Stimulated activated CD8-positive, alpha-beta memory T cell treated with anti-CD3 and anti-CD28 coated beads, Interleukin-15, amount 100 ng/mL, for 4 hours (primary cell): ENCODE measurements at places on chromosomes 12 and 14.

DNA sequence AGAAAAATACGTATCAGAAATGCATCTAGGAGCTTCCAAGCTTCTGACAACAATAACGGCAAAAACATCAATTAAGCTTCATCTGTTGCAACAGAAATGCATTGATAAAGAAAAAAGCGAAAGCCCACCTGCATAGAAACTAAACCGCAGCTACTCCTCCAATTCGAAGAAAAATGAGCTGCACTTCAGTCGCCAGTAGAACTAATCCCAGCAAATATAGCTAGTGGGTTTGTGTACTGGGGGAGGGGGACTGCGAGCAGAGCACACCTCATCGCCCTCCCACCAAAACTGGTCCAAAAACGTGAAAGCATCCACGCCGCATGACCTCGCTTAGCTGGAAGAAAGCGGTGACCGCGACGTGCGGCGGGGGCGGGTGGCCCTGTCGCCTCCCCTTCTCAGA is 1.2 kb downstream of the SLC35F4 start:
- no peak for DNase-seq

- no peak for DNase-seq
Measured at GRCh38 chr14:100981809-100982208, 78.3 kb upstream of the RTL1 start.

GRCh38 chr12:86613311-86613710 is 357.1 kb upstream of the MGAT4C start:
- DNase-seq: no peak

- DNase-seq: no peak
Measured at GRCh38 chr12:91617818-91618217, 435.2 kb upstream of the DCN start.

GRCh38 chr14:70890826-70891659 is 16.2 kb upstream of the PCNX1 start:
- DNase-seq: no peak

- DNase-seq: no peak
Measured at GRCh38 chr14:85214471-85214870, 315.5 kb upstream of the FLRT2 start.

DNA sequence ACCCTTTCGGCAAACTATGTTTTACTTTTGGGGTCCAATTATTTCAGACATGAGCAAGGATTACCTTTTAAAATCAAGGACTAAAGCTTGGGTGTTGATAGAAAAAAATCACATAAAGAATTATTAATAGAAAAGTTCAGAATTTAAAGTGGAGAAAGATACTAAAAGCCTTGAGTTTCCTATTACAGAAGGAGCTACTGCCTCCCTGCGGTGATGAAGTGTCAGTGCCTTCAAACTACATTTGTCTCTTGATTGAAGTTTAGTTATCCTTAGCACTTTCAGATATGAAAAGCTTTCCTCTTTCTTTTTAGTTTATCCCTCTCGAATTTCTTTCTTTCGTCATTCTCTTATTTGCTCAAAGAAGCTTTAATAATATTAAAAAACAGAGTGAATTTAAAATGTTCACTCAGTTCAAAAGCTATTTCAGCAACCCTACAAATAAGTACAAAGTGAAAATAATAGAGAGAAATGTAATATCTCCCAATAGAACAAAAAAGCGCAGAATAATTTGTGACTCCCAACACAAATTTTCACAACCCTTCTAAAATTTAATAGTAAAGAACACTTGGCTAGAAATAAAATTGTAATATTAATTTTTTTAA is 87.6 kb downstream of the SEC23A start:
- DNase-seq: no peak

DNA sequence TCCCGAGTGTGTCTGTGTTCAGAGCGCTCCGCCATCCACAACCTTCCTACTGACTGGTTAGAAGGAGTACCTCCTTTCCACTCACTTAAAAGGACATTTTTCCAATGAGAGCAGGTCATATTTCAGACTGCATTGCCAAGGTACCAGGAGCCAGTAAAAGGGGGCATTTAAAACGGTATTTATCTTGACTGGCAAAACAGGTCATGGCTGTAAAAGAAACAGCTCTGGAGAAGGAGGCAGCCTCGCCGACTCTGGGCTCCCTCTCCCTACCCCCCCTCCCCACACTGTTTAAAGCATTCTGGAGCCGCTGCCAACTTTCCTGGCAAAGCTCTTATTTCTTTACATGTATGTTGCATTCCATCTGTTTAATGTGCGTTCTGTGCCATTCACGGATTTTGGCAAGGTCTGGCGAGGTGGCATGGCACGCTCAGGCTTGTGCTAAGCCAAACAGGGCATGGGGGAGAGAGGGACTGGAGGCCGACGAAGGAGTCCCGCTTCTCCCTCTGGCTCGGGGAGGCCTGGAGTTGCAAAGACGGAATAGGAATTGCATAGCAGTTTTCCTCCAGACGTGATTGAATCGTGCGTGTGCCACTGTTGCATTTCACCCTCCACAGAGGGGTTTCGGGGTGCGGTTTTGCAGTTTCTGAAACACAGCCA is 41.2 kb upstream of the MED13L start:
- no peak for DNase-seq

GRCh38 chr12:51098611-51099010 is 15.2 kb upstream of the CSRNP2 start:
- DNase-seq: no peak

DNA sequence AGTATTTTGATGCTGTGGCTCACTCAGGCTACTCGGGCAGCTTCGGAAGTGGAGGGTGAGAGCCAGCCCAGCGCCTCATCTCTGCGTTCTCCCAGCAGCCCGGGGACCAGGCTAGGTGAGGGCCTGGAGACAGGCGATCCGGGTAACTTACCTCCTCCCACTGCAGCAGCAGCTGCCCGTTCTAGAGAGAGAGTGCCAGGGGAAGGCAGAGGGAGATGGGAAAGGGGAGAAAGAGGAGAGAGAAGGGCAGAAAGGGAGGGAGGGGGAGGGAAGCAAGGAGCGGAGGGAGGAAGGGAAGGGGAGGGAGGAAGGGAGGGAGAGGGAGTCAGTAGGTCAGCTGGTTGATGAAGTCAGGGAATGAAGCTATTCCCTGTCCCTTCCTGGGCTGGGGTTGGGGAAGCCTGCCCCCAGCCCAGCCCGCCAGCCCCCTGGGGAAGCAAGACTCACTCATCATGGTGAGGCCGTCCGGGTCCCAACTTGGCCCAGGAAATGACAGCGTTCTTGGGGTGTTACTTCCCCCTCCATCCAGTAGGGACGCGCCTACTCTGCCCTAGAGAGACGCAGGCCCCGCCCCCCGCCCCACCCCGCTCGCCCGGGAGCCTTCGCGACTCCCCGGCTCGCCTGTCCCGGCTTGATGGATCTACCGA is at the start of gene IFI27L2:
Gene IFI27L2 (minus strand): TSS at position 494 of the 647 bp plus-strand sequence. CDS start 40 bp downstream, at position 454.
- DNase-seq: peak; percentile 33

DNA sequence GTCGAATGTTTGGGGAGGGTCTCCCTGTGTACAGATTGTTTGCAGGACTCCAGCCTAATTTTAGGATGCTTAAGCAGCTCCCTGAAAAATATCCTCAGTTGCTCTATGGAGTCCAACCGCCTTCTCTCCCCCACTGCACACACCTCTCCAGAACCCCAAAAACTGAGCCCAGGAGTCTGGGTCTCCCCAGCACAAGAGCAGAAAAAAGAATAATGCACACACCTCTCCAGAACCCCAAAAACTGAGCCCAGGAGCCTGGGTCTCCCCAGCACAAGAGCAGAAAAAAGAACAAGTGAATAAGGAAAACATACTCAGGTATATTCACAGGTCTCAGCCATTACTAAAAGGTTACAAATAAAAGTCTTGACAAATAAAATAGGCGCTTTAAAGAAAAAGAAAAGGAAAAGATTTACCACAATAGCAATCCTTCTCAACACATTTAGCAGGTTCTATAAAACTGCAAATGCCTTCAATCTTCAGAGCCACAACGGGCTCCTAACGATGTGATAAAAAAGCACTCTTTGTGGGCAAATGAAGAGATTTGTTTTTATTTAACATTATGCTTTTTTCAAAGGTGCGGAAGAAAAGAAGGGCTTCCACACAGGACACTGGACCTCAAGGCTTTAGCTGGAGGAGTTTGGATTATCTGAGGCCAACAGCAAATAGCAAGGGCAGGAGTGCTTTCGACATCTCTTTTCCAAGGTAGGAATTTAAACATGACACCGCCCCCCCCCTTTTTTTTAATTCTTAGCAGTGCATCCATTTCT is 8.2 kb downstream of the BCL11B start:
- DNase-seq: no peak

DNA sequence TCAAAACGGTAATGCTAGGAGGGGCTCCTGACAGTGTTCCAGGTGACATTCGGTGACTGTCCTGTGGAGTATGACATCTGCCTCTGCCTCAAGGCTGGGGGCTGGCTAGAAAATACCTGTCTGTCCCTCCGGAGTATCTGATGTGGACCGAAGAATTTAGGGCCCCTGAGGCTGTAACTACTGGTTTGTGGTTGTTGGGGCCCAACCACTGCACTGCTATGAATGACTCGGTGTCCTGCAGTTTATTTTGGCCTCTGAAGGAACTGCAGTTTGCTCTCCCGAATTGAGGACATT is 198.9 kb upstream of the CAND1 start:
- DNase-seq: no peak

GRCh38 chr14:23469906-23470403 is 452 bp downstream of the NGDN start:
- DNase-seq: peak; percentile 19

DNA sequence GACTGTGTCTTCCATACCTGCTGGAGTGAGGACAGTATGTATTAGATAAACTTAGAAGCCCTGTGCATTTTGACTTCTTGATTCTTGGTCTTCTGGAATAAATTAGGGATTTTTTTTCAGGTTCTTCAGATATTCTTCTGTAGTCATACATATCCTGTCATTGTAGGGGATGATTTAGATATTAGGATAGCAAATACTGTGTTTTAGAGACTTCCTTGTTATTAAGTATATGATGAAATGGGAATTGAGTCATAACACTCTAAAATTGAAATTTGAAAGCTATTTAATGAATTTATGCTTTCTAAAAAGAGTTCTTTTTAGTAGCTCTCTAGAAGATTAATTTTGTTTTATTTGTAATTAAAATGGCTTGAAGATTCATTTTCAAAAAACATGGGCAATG is 371.5 kb upstream of the RGS6 start:
- no peak for DNase-seq

GRCh38 chr14:61089126-61089750 is 108.2 kb downstream of the SLC38A6 start:
- DNase-seq: no peak

DNA sequence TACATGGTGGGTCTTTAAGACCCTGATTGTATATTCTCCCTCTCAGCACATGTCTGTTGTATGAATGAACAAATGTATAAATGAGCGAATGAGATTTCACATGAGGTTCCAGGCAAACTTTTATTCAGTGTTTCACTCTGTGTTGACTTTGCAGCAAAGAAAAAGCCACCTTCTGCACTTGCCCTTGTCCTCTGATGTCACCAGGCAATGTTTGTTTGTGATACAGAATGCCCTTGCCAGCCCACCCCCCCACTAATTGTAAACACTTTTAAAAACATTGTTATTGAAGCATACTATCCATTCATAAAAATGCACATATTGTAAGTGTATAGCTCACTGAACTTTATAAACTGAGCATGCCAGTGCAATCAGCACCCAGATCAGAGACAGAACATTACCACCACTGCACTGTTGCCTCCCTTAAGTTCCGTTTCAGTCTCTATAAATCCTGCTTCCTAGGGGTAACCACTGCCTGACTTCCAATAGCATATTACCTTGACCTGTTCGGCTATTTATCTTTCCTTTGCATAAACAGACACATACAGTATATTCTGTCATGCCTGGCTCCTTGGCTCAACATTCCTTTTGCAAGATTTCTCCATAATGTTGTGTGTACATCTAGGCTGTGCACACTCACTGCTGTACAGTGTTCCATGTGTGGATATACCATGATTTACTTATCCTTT is 11.3 kb upstream of the LTA4H start:
- DNase-seq: no peak

DNA sequence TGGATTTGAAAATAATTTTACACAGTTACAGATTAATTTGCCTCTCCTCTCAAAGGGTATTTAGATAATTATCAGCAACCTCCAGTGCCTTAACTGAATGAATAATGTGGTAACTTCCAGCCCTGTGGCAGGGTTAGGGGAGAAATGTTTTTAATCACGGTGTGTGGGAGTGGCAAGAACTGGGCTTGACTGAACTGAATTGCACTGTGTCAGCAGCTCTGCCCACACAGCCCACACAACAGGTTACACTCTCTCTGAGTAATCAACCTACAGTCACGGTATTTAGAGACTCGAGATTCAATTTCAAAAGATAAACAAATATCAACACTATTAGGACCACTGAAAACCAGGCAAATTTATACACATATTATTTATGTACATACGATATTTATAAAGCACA is 198.5 kb downstream of the KCNC2 start:
- DNase-seq: no peak

DNA sequence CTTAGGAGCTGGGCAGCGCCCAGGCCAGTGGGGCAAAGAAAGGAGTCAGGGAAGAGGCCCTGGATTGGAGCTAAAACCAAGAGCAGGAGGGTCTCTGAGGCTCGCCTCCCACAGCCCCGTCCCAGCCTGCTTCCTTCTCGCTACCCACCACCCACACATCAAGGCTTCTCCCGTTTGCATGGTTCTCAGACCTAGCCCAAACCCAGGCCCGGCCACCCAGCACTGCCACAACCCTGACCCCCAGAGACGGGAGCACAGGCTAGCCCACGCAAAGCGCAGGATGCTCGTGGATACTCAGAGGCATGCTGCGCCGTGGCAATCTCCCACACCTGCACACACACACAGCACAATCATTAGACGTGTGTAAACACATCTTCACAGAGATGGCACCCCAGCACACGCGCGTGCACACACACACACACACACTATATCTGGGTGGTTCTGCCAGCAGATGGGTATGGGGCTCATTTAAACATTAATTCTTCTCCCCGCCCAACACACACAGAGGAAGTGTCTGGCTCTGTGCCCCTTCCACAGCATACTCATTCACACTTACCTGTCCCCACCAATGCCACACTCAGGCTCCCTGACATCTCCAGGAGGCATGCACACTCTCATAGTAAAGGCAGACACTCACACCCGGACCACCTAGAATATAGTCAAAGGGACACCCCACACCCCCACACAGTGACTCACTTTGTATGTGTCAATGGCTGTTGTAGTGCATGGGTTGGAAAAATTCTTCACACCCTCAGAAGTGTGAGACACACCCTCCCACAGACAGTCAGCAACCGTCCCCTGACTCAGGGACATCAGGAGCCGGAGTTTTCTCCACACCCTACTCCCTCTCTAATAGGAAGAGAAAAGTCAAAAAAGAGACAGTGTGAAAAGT is 1.1 kb downstream of the CARMIL3 start:
- DNase-seq: peak; percentile 62

GRCh38 chr12:50620978-50621360 is 116.2 kb downstream of the DIP2B start:
- DNase-seq: no peak

- no peak for DNase-seq
Measured at GRCh38 chr12:99195474-99195873, 452.1 kb upstream of the GARIN6 start.

GRCh38 chr12:117820216-117820907 is 148.4 kb downstream of the KSR2 start:
- no peak for DNase-seq

- no peak for DNase-seq
Measured at GRCh38 chr12:22204391-22204790, 130.1 kb downstream of the ST8SIA1 start.
